IPS-NIHi11 (cell line): ENCODE measurements at places on chromosomes 3 and 15.

- DNase-seq = no peak
These were observed 29.9 kb upstream of the IL16 start for GRCh38 chr15:81166636-81167305.

- DNase-seq = no peak
These were observed 454.1 kb upstream of the BCHE start for GRCh38 chr3:166291186-166291955.

GRCh38 chr15:85744579-85744978 lies 50.1 kb downstream of the KLHL25 start:
- DNase-seq = no peak

DNA sequence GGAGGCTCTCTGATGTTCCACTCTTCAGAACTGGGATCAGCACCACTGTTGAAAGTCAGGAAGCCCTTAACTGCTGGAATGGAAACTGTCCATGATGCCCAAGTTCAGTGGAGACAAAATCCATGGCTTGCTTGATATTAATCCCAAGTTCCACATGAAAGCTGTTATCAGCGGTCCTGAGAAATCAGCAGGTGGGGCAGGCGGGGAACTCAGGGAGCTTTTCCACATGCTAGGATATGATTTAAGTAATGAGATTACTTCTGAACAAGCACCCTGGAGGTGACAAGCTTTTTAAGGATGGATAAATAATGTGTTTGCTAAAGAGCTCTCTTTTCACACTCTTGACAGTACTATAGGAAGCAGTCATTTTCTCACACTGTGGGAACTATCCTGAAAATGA lies 82.9 kb downstream of the CYP19A1 start:
- no peak for DNase-seq

DNA sequence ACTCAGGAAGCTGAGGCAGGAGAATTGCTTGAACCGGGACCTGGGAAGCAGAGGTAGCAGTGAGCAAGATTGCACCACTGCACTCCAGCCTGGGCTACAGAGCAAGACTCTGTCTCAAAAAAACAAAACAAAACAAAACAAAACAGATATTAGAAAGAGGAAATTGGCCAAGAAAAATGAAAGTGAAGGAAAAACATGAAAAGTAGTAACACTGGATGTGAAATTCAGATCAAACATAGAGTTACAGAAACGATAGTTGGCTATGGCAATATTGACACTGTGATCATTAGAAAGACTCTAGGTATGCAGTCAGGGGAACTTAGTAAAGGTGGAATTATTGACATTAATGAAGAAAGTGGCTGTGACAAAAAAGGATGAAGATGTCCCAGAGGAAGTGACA lies 13.2 kb upstream of the TIPARP start:
- DNase-seq = no peak

GRCh38 chr3:2211568-2211967 lies 112.9 kb downstream of the CNTN4 start:
- no peak for DNase-seq

DNA sequence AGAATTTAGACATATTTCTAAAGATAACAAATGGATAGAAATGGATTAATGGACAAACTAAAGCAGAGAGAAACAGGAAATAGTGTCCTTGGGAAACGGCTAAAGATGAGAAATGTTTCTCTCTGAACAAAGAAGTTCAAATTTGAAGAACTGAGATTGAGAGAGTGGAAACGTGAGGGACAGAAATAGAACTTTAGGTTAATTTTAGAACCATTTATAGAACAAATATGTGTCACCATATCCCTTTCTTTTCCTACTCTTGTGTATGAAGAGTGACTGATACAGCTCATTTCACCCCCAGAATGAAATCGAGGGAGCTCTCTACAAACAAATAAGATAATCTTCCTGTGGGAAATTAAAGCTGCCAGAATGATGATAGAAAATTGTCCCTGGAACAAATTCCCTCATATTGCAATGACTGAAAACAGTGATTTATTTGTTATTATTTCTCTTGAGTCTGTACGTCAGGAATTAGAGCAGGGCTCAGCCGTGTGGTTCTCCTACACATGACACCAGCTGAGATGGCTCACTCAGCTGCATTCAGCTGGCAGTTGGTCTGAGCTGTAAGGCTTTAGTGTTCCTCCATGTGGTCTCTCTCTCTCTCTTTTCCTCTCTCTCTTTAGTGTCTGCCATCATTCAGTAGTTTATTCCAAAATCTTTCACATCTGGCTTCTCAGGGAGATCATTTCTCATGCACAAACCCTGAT lies 46.6 kb upstream of the ARPP21 start:
- no peak for DNase-seq

DNA sequence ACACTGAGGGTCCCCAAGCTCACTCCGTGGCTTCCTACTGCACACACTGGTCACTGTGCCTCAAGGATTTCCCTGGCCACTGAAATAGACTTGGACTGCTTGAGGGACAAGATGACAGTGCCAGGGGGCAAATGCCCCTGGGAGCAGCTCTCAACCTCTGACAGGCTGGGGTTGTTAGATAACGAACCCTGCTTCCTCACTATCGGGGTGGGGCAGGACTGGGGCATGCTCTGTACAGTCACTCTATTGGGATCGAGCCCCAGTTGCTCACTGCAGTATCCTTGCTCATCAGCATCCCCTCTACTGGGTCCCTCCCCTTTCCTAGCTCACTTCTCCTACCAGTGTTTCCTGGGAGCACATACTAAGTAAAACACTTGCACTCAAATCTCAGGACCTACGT lies 610.8 kb downstream of the NTRK3 start:
- DNase-seq = no peak

DNA sequence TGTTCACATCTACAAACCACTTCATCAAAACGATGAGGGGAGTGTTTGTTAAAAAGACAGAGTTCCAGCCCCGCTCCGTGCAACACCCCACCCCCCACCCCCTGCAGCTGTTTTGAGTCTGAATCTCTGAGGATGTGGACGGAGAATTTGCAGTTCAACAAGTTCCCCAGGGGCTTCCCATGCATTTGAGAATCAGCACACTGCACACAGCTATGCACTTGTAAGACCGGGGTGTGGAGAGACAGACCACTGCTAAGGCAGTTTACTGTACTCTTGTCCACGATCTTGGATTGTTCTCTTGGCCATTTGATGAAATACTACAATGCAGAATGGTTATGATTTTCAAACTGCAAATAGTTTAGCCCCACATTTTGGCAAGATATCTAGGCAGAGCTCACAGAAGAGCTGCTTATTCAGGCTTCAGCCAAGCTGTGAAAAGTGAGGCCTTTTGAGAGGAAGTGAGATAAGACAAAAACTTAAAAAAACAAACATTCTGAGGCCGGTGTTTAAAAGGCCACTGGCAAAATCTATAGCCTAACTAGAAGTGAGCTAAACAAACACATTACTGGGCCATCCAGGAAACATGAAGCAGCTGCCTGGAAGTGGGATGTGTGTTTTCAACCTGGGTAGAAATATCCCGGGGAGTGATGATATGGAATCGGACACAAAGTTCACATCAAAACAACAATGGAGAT lies 308.2 kb upstream of the ADAMTS9 start:
- no peak for DNase-seq

DNA sequence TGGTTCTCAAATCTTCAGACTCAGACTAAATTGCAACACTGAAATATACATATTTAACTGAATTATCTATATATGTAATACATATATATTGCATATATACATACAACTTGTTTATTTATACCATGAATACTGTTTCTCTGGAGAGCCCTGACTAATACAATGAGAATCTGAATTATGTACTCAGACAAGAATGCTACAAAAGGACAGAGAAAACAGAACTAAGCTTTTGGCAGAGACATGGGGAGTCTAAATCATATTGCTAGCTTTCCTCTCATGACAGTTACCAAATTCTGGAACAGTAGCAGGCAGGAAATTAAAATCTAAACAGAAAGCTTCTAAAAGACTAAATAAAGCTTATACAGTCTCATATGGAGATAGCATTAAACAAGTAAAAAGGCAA lies 142.4 kb upstream of the KCNMB2 start:
- no peak for DNase-seq

- peak; percentile 48 for DNase-seq
These were observed 651 bp downstream of the UBA3 start for GRCh38 chr3:69079269-69080159.
